ENCODE measurements at places on chromosomes 3 and 15.

GRCh38 chr3:174046311-174046710, 648.8 kb downstream of the NLGN1 start:
- no peak for DNase-seq

DNA sequence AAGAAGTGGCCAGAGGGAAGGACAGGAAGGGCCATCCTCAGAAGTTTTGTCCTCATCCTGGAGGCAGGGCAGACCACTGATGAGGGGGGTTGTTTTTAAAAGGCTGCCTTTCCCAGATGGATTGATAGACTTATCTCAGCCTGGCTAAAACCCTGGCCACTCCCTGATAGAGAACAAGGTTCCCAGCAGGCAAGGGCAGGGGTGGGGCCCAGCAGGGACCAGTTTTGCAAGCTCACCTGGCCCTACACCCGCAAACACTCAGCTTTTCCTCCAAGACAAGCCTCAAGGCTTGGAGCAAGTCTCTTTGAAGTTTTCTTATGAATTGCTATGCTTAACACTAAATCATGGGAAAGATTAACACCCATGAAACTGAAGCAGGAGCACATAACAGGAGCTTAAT, 9.1 kb downstream of the LIPC start:
- no peak for DNase-seq

DNA sequence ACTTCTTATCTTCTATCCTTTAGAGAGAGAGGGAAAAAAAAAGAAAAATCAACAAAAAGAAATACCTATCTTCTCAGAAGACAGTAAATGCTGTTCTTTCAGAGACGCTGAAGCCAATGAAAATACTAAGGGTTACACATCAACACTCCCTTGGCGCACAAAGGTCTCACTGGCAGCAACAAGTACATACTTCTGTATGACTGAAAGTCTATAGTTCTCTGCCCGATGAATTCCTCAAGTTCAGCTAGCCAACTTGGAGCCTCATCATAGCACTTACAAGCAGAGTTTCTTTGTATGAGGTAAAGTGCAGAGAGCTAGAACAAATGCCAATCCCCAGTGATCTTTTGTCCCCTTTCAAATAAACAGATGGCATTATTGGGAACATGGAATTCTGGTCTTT, 62.7 kb downstream of the CPNE4 start:
- no peak for DNase-seq

GRCh38 chr15:69357773-69358771, 56.1 kb upstream of the KIF23 start:
- no peak for DNase-seq

All from fibroblast of skin of right biceps (primary cell).